ENCODE measurements at places on chromosomes 13 and 19.

DNA sequence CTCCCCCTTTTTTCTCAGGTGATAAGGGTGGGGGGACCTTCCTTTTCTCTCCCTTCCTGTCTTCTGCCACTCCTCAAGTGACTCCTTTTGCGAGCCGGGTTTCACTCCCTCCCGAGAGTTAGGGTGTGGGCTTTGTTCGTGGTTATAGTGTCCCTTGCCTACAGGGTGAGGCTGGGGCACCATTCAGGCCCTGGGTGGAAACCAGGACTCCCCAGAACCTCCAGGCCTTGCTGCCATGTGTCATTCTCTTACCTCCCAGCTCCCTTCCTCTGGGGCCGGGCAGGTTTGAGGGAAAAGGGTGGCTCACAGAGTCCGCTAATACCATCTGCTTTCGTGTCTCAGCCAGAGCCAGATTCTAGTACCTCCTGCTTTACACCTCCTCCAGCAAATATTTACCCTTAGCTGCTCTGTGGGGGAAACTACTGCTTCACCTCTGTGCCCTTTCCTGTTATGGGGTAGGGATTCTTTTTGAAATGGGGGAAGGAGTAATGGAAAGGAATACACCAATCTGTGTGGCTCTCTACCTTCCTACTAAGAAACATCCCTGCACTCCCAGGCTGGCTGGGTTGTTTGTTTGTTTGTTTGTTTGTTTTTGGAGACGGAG, 2.8 kb downstream of the ACTN4 start:
- no peak for DNase-seq

- DNase-seq: no peak
Observed at GRCh38 chr13:110440946-110441731, 120.4 kb downstream of the RAB20 start.

- no peak for DNase-seq
Observed at GRCh38 chr19:3146677-3147100, 10.9 kb downstream of the GNA15 start.

DNA sequence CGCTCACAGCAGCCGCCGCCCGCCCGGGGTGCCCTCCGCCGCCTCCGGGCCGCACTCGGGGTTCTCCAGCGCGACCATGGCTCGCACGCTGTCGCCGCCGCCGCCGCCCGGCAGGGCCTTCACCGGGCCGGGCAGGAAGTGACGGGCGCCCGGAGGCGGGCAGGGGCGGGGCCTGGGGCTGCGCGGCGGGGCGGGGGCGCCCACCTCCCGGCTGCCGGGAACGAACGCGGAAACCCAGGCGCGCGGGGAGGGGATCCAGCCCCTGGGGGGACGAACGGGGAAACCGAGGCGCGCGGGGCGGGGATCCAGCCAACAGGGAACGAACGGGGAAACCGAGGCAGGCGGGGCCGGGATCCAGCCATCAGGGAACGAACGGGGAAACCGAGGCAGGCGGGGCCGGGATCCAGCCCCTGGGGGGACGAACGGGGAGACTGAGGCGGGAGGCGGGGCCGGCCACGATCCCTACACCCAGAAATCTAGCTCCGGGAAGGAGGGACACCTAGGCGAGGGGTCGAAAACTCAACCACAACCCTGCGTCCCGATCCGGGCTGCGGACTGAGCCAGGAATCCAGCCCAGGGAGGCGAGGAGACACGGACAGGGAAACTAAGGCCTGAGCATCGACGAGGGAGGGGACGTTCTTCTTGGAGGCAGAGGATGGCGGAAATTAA, at the start of gene R3HDM4:
Gene R3HDM4 (minus strand): TSS at position 140 of the 669 bp plus-strand sequence. CDS start 62 bp downstream, at position 78.
- no peak for DNase-seq

DNA sequence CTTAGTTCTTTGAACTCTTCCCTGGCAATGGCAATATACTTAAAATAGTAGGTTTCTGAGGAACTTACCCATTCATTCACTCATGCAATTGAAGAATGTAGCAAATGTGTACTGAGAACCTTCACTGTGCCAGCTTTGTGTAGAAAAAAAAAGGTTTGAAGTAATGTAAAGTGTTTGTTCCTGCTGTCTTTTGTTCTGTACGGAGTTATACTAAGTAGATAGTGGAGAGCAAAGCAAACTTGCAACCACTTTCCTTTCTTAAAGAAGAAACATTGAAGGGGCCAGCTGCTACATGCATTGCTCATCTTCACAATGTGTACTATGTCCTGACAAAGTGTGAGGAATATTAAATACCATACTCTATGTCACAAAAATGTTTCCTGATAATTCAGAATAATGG, 68.9 kb upstream of the FREM2 start:
- no peak for DNase-seq

DNA sequence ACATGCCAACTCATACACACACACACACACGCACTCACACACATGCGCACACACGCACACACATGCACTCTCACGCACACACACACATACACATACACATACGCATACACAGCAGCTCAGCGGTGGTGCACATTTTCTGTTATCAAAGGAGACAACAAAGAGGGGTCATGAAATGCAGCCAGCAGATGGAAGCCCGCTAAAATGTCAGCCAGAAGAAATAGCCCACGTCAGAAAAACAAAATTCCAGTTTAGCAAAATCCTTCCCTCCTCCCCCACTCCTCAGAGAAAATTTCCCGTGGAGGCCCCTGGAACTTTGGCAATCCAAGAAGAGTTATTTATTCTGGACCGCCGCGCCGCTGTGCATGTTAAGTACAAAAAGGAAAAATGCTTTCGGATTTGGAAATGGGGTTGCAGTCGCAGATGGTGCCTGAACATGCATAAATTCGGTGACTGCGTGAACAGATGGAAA, 114.6 kb upstream of the VSTM2B start:
- DNase-seq: no peak

GRCh38 chr19:50475736-50476223, 527 bp upstream of the EMC10 start:
- no peak for DNase-seq

DNA sequence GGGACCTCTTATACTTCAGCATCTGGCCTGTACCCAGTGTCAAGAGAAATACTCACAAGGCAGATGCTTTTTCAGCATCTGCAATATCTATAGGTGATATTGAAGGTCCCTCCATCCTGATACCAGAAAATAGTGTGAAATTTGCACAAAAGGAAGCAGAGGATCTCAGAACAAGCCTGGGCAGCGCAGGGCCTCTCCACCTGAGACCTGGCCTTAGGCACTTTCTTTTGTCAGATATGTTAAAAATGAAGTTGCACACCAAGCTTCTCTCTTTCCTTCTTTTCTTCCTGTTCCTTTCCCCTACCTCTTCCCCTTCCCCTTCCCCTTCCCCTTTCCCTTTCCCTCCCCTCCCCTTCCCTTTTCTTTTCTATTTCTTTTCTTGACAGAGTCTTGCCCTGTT, 62.2 kb downstream of the ARHGEF18 start:
- no peak for DNase-seq
